ENCODE measurements at places on chromosomes 5 and 9.

DNA sequence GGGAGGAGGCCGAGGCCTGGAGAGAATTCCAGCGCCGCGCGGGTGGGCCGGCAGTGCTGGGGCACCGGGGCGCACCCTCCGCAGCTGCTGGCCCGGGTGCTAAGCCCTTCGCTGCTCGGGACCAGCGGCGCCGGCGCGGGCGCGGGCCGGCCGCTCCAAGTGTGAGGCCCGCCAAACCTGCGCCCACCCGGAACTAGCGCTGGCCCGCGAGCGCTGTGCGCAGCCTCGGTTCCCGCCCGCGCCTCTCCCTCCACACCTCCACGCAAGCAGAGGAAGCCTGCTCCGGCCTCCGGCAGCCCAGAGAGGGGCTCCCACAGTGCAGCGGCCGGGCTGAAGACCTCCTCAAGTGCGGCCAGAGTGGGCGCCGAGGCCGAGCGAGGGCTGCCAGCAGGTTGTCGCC, 7.7 kb upstream of the SRFBP1 start:
- no peak for DNase-seq

DNA sequence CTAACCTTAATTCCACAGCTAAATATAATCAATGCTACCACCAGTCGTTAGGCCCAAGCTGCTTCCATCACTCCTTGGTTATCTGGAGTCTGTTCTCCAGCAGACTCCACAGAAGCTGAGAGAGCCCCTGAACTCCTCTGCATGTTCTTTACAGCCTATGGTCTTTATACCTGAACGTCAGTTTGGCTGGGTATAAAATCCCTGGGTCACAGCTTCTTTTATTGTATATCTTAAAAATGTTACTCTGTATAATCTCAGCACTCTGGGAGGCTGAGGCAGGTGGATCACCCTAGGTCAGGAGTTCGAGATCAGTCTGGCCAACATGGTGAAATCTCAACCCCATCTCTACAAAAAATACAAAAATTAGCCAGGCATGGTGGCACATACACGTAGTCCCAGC, 23.7 kb upstream of the MRNIP start:
- DNase-seq, result no peak

DNA sequence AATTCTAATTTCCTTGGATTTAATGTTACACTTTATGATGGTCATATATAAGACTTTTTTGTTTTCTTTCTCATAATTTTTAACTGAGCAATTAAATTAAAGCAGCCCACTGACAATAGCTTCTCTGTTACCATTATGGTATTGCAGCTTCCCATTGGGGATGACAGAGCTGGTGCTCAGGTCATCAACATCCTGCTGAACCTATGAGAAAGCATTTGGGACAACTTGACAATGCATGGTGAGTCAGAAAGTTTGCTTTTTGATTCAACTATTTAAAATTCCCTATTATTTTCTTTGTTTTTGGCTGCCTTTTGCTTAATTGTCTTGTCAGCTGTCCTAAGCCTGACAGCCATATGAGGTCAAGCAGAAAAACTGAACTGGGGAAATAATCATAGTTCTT, 487.4 kb upstream of the RIOK2 start:
- DNase-seq, result no peak

GRCh38 chr5:126208691-126209090, 214.5 kb upstream of the GRAMD2B start:
- DNase-seq, result no peak

DNA sequence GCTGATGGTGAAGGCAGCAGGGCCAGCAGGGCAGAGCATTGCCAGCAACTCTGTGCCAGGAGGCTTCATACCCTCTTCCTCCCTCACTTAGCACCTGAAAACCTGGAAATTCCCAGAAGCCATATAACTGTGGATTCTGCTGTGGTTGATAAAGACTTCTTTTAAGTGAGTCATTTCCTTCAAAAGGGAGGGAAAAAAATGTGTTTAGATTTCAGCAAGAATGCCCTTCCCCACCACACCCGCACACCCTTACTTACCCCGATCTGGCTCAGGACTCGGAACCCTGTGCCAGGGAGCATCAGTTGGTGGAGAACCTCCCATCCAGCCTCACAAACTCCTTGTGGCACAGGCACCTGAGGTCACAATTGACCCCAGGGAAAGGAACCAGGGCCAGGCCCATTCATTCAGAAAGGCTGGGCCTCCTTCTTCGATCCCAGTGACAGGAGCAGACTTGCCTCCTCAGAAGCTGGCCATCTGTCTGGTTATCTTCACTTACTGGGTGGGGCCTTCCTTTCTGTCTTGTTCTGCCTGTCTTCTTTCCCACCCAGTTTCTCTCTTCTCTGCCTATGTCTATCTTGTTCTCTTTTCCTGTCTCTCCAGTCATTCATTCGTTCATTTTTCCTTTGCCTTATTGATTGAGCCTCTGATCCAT, 62.6 kb downstream of the PLAC8L1 start:
- no peak for DNase-seq

- peak; percentile 26 for DNase-seq
Observed at GRCh38 chr9:126805554-126806262, 868 bp downstream of the ZBTB43 start.

GRCh38 chr5:179978792-179979191, 71.1 kb upstream of the TBC1D9B start:
- no peak for DNase-seq

GRCh38 chr5:143008809-143009521, 238.8 kb downstream of the ARHGAP26 start:
- DNase-seq, result peak; percentile 55

DNA sequence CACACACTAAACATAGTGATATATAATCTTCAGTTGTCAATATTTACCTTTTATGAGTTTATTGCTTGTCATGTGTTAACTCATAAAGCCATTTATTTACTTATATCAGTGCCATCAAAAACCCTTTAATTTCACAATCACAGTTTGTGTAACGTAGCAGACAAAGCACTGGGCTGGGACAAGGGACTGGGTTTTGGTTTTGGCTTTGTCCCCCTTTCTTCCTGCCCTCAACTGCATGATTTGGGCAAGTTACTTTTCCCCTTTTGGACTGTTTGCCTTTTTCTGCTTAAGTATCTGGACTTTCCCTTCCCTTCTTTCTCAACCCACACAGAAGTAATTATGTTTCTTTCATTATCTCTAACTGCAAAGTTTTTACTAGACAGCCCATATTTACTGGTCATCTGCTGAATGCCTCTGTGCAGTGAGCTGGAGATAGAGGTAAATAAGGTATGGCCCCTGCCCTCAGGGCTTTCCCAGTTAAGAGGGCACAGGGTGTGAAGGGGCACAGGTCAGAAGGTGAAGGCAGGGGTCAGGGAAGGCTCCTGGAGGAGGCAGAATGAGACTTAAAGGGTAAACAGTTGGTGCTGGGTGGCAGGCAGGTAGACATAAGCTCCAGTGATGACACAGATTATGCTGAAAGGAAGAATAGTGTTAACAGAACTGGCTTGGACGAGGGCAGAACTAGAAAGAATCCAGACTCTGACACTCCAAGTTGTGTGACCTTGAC, 14.8 kb upstream of the NR3C1 start:
- DNase-seq, result no peak

- no peak for DNase-seq
Observed at GRCh38 chr9:137078701-137079400, 1.5 kb downstream of the UAP1L1 start.

DNA sequence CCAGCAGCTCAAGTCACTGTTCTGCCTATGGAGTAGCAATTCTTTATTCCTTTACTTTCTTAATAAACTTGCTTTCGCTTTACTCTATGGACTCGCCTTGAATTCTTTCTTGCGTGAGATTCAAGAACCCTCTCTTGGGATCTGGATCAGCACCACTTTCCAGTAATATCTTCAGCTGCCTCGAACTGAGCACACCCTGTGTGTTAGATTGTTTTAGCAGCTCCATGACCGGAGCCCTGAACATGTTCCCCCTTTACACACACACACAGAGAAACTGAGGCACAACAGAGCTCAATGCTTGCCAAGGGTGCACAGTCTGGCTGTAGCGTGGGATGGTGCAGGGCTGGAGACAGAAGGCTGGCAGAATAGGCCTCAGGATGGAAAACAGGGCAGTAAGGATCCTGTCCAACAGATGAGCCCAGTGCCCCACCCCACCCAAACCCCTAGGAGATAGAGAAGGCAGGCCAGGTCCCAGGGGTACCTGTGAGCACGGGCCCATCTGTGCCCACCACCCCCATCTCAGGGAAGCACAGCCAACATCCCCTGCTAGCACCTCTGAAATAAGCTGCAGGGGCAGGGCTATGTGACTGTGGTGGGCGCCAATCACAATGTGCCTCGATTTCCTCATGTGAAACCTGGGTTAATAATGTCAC, 27.9 kb downstream of the BICD2 start:
- DNase-seq, result no peak

DNA sequence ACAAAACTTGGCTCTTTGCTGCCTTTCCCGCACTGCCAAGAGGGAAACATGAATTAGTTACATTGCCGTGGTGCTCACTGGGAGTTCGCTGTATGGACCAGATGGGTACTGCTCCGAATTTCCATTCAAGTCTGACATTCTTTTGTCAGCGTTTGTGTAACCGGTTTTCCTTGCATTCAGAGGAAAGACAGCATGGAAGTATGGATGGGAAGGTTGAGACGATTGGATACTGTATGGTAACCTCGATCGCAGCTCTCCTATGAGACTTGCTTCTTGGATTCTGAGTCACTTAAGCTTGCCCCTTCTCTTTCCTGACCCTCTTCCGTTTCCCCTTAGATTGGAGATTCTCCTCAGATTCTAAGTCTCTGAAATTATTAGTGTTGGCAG, 625 bp upstream of the UBLCP1 start:
- no peak for DNase-seq

GRCh38 chr5:139470821-139471300, at the start of gene SMIM33:
Gene SMIM33 (plus strand): TSS chr5:139471004. CDS start chr5:139471122, 118 bp downstream.
- DNase-seq, result no peak

- no peak for DNase-seq
Observed at GRCh38 chr5:149641000-149641576, 59.8 kb downstream of the ARHGEF37 start.

GRCh38 chr5:154583671-154584177, 105.7 kb upstream of the HAND1 start:
- no peak for DNase-seq

- DNase-seq, result no peak
Observed at GRCh38 chr5:68243251-68243650, 27.7 kb downstream of the PIK3R1 start.

GRCh38 chr9:33159777-33160127, 7.4 kb downstream of the B4GALT1 start:
- DNase-seq, result peak; percentile 45

DNA sequence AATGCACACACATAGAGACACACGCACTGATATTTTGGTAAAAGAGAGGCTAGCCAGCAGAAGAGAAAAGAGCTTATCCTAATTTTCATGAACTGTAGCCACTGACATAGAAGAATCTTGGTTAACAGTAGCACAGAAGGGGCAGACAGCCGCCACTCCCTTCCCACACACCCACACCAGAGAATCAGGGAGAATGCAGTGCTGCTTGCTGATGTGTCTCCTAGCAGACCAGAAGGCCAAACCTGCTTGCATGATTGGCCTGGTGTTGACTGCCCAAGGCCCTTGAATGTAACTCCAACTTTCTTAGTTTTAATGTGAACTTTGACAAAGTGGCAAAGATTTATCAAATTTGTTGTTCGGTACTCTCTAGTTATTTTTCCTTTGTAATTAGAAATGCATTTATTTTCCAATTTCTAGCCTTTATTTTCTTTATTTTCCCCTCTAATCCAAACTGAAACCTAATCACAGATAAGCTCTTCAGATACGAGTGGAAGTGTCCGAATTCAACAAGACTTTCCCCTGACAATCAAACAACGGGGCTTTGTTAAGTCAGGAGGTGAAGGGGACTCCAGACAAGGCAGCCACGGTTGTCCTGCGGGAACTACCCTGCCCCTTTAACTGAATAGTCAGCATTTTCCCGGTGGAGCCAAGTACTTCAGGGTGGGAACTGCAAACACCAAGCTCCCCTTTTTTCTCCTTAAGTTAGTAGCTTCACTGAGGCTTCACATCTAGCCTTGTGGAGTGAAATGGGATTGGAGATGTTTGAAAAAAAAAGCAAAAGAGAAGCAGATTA, 81.9 kb upstream of the CTSL start:
- DNase-seq, result no peak

GRCh38 chr9:136757751-136758140, 297 bp downstream of the LCN8 start:
- no peak for DNase-seq

- no peak for DNase-seq
Observed at GRCh38 chr9:110370315-110370714, 32.7 kb upstream of the TXNDC8 start.

DNA sequence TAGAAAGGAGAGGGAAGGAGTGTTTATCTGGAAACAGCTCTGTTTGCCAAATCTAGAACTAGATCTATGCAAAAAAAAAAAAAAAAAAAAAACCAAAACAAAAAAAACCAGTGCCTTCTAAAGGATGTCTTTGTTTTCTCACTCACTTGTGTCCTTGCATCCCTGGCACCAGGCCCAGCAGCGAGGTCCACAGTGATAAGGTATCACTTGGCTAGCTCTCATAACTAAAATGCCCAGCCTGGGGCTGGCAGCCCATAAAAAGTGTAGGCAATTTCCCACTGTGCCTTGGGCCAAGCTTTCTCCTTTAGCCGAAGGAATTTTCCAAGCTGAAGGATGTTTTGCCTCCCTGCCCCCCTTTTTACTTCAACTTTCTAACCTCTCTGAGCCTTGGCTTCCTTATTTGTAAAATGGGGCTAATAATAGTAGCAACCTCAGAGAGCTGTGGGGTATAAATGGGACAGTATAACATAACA, 20.8 kb downstream of the RGS3 start:
- no peak for DNase-seq

GRCh38 chr5:160159991-160160792, 40.9 kb upstream of the PWWP2A start:
- no peak for DNase-seq

GRCh38 chr9:133135146-133135745, 14.2 kb upstream of the RALGDS start:
- no peak for DNase-seq

DNA sequence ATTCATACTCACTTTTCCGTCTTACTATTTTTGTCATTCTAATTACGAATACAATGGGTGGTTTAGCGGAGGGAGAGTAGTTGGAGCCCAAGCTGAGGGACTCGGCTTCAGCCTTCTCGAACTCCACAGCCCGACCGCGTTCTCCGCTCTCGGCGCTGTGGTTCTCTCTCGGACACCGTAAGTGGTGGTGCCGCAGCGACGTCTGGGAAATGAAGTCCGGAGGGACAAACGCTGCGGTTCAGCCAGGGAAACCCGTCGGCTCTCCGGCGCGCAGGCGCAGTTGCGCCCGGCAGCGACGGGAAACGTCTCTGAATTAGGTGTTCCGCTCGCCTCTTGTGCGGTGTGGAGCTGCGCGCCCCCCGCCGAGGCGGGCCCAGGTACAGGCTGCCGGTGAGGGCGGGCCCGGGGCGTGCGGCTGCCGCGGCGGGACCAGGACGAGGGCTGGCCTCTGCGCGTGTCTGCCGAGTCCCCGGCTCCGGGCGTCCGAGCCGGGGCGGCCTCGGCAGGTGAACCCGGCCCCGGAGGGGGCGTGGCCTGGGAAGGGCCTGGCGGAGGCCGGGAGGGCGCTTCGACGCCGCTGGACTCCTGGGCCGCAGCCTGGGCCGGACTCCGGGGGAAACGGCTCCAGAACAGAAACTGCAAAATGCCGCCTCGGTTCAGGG, at the start of gene ZNF879:
Gene ZNF879, plus strand, starts transcription at position 277 of the 662 bp plus-strand sequence. CDS start 1,201 bp downstream, outside the sequence.
- DNase-seq, result peak; percentile 79
